ENCODE measurements at places on chromosomes 5 and 9.
A peak's percentile ranks its signal among the peaks of the same experiment; 100 is the strongest.

DNA sequence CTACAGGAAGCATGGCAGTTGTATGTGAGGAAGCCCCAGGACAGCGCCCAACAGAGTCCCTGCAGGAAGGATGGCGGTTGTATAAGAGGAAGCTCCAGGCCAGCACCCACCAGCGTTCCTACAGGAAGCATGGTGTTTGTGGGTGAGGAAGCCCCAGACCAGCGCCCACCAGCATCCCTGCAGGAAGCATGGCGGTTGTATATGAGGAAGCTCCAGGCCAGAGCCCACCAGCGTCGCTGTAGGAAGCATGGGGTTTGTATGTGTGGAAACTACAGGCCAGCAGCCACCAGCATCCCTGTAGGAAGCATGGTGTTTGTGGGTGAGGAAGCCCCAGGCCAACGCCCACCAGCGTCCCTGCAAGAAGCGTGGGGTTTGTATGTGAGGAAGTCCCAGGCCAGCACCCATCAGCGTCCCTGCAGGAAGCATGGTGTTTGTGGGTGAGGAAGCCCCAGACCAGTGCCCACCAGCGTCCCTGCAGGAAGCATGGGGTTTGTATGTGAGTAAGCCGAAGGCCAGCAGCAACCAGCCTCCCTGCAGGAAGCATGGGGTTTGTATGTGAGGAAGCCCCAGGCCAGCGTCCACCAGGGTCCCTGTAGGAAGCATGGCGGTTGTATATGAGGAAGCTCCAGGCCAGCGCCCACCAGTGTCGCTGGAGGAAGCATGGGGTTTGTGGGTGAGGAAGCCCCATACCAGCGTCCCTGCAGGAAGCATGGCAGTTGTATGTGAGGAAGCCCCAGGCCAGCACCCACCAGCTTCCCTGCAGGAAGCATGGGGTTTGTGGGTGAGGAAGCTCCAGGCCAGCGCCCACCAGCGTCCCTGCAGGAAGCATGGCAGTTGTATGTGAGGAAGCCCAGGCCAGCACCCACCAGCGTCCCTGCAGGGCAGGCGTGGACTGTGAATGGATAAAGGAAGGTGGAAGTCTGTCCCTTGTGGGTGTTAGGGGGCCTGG is 79.0 kb downstream of the DAP start:
- DNase-seq: no peak

- no peak for DNase-seq
Observed at GRCh38 chr5:111256128-111256527, 31.9 kb downstream of the CAMK4 start.

GRCh38 chr9:94112716-94113465 is 28.6 kb downstream of the PTPDC1 start:
- no peak for DNase-seq

DNA sequence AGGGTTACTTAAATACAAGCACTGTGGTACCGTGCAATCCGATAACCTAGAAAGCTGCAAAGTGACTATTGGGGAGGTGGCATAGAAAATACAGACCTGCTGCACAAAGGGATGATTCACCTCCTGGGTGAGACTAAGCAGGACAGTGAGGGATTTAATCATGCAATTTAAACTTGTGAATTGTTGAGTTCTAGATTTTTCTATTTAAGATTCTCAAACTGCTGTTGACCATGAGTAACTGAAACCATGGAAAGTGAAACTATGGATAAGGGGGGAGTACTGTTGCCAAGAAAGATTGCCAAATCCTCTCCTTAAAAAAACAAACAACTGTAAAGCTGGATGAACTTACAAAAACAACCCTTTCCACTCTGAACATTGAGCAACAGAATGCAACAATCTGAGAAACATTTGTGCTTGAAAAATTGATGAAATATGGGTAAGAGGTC is 61.5 kb upstream of the NUDT12 start:
- no peak for DNase-seq

DNA sequence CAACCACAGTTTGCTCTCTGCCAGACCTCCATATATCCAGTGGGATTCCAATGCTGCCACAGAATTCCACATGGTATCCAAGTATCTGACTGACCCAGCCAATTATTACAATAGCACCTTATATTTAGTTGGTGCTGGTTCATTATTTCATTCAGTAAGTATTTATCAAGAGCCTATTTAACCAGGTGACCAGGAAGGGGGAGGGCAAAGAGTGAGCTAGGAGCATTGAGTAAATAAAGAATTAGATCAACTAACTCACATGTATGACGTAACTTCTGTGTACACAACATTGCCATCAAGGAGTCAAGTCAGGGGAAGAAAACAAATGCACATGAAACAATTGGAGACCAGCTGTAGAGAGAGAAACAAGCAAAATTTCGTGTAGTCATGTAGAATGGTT is 207.1 kb upstream of the PAPPA start:
- no peak for DNase-seq

DNA sequence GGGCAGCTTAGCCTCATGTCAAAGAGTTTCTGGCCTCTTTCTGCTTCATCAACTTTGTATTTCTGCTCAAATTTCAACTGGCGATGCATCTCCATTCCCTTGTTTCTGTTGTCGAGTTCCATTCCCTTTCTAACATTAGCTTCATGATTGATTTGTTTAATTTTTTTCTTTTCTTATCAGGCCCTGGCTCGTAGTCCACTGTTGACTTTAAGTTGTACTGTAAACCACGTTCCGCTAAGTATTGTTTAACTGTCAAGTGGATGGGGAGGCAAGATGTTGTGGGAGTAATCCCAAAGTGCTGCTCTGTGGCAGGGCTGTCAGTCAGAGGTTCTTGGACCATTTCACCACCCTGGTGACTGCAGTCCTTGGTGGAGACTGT is 309.1 kb downstream of the PSAT1 start:
- DNase-seq: no peak

DNA sequence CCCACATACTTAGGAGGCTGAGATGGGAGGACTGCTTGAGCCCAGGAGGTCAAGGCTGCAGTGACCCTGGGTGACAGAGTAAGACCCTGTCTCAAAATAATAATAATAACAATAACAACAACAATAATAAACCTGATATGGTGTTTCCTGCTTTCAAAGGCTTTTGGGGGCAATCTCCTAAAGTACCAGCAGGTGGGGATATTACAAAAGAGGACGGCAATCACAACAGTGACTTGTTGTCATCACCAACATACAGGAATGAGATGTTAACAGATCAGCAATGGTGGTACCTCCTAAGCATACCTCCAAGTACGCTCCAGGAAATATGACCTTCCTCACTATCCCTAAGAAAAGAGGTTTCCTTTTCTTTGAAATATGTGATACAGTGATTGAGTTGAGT is 91.1 kb upstream of the RNF180 start:
- DNase-seq: no peak

- DNase-seq: no peak
Observed at GRCh38 chr5:57033503-57033902, 81.6 kb upstream of the MIER3 start.

GRCh38 chr9:114532561-114533237 is 27.4 kb upstream of the WHRN start:
- DNase-seq: no peak

- no peak for DNase-seq
Observed at GRCh38 chr9:128120061-128120740, 7.3 kb downstream of the PTGES2 start.

DNA sequence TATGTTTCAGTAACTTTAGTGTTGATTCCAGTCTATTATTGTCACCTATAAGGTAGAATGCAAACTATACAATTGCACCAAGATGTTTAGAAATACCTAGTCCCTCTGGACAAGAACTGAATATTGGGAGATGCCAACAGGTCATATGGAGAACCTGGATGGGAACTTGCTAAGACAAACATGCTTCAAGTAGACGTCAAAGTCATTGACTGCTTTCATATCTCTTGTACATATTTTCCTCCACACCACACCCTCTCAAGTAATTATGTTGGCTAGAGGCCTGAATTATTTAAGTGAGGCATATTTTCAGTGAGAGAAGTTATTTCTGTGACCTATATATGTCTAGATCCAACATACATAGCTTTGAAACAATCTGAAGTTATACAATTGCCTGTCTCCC is 453.3 kb downstream of the ELAVL2 start:
- DNase-seq: no peak

- no peak for DNase-seq
Observed at GRCh38 chr9:21608200-21608599, 126.1 kb upstream of the IFNE start.

DNA sequence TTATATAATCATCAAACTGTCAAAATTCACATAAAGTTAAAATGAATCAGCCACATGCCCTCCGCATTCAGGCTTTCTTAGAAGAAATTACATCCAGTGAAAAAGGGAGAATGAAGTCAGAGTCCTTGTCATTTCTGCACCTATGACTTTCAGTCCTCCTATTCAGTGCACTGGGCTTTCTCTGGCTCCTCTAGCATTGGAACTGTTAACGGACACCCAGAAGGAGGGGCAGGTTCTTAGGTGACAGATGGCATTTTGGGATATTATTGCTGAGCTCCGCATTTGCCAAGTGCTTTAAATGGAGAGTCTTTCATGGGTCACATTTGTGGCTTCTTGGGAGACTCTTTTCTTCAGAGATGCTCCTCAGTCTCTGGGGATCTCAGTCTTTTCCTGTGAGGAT is 40.0 kb downstream of the ADAMTS19 start:
- DNase-seq: no peak

GRCh38 chr9:69815313-69815712 is 5.3 kb upstream of the CFAP95 start:
- DNase-seq: no peak

GRCh38 chr5:127079994-127080491 is 6.7 kb upstream of the C5orf63 start:
- no peak for DNase-seq

- peak; percentile 12 for DNase-seq
Observed at GRCh38 chr9:4077499-4078102, 222.3 kb downstream of the GLIS3 start.

DNA sequence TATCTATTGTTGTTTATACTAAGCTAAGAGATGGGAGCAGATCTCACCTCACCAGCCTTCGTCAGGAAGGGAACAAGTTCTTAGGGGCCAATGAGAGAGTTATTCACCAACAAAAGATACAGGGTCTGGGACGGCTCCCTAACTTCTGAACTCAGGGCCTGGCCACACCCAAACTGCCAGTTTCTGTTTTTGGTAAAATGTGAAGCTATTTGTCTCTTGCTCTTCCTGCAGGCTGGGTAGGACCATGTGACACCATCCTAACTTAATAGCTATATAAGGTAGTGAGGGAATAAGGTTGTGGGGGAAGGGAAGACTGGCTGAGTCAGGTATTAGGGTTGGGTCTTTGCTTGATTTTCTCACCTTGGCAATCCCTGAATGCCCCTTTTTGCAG is 480.5 kb downstream of the KDM4C start:
- no peak for DNase-seq

- no peak for DNase-seq
Observed at GRCh38 chr5:38258319-38259061, at the start of gene EGFLAM. EGFLAM (plus strand) TSS chr5:38258559; CDS start chr5:38258755, 196 bp downstream.

- no peak for DNase-seq
Observed at GRCh38 chr5:179432547-179432946, 87.3 kb upstream of the ADAMTS2 start.

DNA sequence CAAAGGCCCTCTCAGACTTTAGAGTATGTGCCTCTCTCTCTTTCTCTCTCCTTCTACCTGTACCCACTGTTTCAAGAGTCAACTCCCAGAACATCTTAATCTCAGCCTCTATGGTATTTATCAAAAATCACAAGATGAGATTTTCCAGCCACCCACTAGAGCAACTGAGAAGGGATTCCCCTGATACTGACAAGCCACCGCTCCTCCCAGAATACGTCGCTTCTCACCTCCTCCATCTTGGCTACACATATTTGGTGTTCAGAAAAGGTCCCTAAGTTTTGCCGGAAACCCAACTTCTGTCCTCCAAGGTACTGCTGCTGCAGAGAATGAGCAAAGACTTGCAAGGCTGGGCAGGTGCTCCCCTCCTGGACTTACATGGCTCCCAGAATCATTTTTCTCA is 6.1 kb downstream of the GARIN3 start:
- peak; percentile 72 for DNase-seq

DNA sequence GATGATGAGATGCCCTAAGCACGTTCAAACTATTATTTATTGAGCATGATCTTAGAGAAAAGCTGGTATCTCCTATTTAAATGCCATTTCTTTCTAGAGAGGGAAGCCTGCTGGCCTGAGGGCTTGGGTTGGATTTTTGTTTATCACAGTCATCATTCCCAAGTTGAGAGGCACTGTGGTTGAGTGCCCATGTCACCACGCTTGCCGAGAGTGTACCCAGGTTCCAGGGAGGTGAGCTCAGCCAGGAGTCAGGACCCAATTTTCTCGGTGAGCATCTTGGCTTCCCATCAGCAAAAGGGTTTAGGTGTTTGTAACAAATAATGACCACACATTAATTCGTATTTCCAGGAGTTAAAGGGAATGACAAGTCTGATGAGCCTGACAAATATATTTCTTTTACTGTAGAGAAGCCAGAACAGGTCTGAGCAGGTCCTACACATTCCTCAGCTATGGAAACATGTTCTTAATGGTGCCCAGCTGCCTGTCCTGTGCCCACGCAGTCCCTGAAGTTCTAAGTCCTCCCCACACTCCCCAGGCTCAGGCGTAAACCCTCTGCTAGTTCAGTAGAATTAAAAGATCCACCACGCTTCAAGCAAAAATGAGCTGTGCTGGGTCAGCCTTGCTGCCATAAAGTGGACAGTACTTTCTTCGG is 258.9 kb upstream of the IRX2 start:
- no peak for DNase-seq

GRCh38 chr5:107325866-107326265 is 344.9 kb downstream of the EFNA5 start:
- DNase-seq: no peak

- no peak for DNase-seq
Observed at GRCh38 chr9:270657-271237, 56.1 kb downstream of the DOCK8 start.

DNA sequence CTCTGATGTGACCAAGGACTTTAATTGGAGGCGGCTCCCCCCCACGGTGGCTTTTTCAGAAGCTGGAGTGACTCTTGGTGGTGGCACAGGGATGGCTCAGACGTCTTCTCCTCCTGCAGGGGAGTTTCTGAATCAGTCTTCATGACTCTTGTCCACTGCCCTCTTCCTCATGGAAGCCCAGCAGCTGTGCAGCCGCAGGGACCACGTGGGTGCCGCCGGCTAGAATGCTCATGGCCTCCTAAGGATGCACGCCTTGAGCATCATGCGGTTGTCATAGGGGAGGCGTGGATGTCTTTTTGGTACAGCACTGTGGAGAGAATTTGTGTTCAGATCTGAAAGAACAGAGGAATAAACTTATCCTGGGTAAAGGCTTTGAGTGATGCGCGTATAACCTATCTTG is 1.3 kb downstream of the TEX53 start:
- no peak for DNase-seq

GRCh38 chr5:29054694-29055093 is 2016.3 kb upstream of the CDH9 start:
- no peak for DNase-seq

GRCh38 chr9:106964329-106964728 is 101.4 kb downstream of the ZNF462 start:
- DNase-seq: no peak

GRCh38 chr5:144191998-144192397 is 21.3 kb downstream of the KCTD16 start:
- DNase-seq: peak; percentile 92

DNA sequence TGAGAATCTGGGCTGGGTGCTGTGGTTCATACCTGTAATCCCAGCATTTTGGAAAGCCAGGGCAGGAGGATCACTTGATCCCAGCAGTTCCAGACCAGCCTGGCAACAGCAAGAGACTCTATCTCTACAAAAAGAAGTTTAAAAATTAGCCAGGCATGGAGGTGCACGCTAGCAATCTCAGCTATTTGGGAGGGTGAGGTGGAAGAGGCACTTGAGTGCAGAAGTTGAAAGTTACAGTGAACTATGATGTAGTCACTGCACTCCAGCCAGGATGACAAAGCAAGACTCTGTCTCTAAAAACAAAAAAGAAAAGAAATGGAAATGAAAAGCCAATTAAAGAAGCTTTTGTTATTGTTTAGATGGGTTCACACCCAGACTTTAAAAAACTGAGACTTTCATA is 131.6 kb upstream of the RASA1 start:
- DNase-seq: no peak

Measured in CD4-positive, alpha-beta T cell treated with Interleukin-2 at 100 ng/mL for 4 hours (primary cell).